ENCODE measurements at places on chromosomes 3 and 15.

- no peak for DNase-seq
Measured at GRCh38 chr3:135691240-135691639, 274.3 kb upstream of the PPP2R3A start.

GRCh38 chr15:36358094-36358493, 221.3 kb upstream of the CDIN1 start:
- DNase-seq = no peak

DNA sequence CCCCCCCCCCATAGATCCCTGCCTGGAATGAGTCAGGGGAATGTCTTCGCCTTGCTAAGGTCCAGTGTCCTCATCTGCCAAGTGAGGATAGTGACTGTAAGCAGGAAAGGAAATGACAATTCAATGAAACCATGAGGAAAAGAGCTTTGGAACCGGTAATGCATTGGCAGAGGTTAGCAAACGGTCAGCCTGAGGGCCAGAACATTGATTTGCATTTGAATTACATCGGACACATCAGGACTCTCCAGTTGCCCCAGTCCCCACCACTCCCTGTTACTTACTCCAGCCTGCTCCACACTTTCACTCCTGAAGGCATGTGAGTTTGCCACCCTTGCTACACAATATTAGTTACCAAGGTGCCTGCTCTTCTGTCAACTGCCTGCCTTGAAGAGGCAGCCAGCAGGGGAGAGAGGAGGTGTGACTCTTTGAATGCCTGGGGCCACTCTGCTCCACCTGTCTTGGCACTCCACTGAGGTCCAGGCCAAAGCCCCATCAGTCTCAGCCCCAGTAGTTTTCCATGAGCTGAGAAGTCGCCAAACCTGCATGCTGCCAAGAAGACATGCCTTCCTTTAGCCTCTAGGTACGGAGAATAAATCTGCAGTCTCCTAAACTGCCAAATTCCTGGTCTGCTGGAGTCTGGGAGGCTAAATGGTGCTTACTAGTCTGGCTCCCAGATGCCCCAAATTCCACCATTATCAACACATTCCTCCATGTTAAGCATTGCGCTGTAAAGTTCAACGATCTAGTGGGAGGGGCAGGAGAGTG, 191.7 kb upstream of the TLE3 start:
- no peak for DNase-seq

GRCh38 chr15:68719672-68720071, 101.0 kb downstream of the ANP32A start:
- DNase-seq = no peak

DNA sequence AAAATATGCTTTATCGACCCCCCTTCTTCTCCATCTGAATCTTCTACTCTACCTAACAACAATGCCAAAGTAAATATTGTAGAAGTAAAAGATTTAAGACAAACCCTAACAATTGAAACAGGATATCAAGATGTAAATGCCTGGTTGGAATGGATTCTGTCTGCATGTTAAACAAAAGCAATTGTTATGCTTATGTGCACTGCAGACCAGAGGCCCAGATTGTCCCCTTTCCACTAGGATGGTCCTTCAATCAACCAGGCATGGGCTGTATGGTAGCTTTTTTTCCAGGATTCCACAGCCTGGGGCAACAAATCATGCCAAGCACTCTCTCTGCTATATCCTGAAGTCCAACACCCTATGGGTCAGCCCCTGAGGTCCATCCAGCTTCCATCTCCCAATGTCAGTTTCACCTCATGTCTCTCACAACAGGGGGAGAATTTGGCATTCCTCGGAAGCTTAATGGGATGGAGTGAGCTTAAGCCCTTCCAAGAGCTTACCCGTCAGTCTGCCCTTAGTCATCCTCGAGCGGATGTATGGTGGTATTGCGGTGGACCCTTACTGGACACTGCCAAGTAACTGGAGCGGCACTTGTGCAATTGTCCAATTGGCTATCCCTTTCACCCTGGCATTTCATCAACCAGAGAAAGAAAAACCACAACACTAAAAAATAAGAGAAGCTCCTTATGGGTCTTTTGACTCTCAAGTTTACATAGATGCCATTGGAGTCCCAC, 36.2 kb downstream of the ZNF589 start:
- DNase-seq = no peak

DNA sequence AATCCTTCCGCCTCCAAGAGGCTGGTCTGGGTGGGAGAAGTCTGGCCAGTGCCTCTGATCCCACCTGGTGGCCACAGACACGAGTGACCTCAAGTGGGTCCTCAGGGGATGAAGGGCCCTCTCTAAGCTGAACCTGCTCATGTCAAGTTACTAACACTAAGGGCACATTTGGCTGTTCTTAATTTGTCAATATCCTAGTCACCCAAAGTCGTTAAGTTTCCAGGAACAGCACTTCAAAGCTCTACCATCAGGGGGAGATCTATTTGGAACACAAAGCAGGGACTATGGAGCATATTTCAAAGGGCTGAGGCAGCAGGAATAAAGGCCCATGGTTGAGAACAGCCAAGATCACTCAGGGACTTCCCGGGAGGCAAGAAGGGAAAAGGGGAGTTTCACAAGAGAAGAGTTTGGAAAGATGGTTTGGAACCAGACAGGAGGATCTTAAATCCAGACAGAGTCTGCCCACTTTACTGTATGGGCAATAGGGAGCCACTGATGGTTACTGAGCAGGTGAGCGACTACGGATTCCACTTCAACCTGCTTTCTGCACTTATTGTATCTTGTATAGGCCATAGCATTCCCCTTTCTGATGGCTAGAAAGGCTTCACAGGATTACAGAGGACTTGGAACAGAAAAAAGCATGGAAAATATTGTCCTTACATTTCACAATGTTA, 13.7 kb downstream of the OXTR start:
- no peak for DNase-seq

GRCh38 chr15:95866711-95867440, 463.6 kb upstream of the NR2F2 start:
- DNase-seq = no peak

DNA sequence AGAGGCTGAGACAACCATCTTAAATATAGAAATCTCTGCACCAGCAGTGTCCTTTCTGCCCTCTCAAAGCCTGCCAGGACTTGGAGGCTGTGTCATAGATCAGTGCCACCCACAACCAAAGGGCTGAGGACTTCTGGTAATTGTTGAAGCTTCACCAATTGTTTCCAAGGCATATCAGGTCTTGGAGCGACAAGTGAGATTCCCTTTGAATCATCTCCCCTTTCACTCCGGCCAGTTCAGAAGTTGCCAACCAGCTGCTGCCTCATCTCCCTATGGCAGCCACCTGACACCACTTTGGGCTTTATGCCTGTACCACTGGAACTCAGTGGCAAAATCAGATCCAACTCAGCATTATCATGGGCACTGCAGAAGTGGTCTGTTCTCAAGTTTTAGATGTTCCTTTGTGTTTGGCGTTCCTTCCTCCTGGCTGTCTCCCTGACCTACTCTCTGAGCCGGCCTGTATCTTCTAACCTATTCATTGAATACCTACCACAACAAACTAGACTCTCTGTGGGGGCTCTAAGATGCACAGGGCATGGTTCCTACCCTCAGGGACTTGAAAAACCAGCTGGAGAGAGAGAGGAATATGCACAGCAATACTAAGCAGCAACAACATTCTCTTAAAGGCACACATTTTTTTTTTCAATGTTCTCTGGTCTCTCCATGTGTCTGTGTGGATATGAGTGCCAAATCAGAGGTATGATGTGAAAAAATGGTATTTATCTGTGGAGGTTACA, 90.8 kb upstream of the PFN2 start:
- no peak for DNase-seq

- no peak for DNase-seq
Measured at GRCh38 chr3:120440762-120441161, 10.0 kb downstream of the FSTL1 start.
